ENCODE measurements at places on chromosomes 16 and 17. TPM values are rescaled to one million over a fixed set of nuclear protein-coding genes. Genes with fewer than 3 reads are reported as not detected.

- no peak for DNase-seq
Observed at GRCh38 chr16:86702824-86703588, 124.7 kb downstream of the FOXL1 start.

- DNase-seq: no peak
Observed at GRCh38 chr16:87782033-87782432, 16.2 kb upstream of the KLHDC4 start.

DNA sequence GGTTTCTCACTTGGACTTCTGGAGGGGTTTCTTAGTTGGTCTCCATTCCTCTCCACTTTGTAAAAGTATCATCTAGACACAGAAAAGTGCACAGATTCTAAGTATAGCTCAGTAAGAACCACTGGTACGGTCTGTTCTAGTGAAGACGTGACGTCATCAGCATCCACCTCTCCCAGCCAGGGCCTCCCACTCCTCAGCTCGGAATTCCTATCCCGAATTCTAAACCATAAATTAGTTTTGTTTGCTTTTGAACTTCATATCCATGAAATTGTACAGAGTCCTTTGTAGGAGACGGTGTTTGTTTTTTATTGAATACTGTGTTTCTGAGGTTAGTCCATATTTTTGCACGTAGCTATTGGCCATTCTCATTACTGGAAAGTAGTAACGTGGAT lies 25.5 kb downstream of the FOXK2 start:
- no peak for DNase-seq

DNA sequence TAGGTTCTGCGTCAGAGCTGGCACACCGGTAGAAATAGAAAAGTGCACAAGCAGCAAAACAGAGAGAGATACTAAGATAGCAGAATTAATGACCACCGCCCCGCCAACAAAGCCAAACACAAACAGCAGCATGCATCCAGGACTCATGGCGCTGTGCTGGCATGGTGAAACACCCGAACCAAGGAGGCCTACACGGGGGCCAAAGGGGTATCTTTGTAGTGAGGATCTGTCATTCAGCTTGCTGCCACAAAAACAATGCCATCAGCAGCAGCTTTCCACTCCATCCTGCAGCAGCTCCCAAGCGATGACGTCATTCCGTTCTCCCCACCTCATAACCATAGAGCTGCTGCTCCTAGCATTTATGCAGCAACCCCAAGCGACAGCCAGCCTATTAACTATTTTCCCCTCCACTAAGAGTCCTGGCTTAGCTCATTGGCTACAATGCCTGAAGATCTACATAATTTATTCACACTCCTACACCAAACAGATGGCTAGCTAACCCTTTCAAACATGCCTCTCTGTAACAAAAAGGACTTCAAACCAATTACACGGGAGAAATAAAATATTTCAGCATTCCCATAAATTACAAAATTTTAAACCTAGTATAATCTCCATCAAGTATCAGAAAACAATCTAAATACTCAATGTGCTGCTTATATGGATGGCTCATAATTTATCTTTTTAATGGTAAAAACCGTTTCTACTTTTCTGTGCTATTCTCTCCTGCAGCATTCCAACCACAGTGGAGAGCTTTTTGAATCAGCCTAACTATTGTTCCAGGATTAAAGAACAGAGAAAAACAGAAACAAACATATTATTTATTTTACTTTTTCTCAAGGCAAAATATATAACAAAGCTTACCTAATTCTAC lies 73.9 kb downstream of the SPAG9 start:
- peak; percentile 95 for DNase-seq

GRCh38 chr16:17519101-17519955 lies 48.6 kb upstream of the XYLT1 start:
- no peak for DNase-seq

GRCh38 chr17:56830726-56831368 lies 2.9 kb downstream of the C17orf67 start:
- DNase-seq: no peak

- no peak for DNase-seq
Observed at GRCh38 chr17:43740541-43740940, 18.1 kb downstream of the SOST start.

DNA sequence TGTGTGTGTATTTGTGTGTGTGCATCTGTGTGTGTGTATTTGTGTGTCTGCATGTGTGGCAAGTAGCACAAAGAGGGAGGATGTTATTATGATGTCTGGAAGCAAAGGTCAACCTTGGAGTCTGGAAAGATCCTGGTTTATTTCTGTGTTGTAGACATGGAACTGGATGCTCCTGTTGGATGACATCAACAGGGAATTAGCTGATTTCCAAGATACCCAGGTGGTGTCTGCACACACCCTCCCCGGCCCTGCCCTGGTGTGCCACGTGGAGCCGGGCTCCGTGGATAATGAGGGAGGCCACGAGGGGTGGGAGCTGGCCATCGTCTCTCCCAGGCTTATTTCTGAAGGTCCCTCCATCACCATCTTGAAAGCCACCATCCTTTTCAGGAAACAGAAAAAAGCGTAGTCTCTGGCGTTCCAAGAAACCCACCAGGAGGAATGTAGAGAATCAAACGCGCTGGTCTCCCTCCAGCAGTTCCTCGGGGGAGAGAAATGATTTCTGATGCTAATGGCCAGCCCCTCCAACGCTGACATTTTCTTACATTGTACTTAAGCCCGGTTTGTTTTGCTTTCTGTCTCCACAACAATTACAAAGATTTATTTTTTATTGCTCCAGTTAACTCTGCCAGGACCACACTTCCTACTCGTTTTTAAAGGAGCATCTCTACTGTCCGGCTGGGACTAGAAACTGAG lies 93.3 kb downstream of the FOXL1 start:
- no peak for DNase-seq

GRCh38 chr17:76502341-76503211 lies 1.4 kb upstream of the RHBDF2 start:
- DNase-seq: no peak

DNA sequence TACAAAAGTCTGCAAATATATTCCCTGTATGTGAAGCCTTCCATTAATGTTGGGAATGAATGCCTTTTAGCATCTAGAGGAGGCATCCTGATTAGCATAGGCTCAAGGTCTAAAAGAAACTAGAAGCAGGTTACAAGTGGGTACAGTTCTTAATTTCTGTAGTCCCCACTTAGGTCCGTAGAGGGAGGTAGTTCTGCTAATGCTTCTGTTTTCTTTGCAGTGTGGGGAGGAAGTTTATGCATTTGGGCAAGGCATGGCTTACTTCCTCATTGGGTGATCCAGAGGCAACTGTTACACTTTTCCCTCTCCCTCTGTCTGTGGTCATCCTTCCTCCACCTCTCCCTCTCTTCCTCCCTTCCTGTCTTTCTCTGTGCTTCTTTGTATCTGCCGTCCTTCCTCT lies 108.4 kb upstream of the ZKSCAN2 start:
- DNase-seq: no peak

- DNase-seq: no peak
Observed at GRCh38 chr17:12348476-12348875, 317.2 kb upstream of the MYOCD start.

GRCh38 chr16:81486540-81487061 lies 42.0 kb downstream of the CMIP start:
- peak; percentile 57 for DNase-seq

DNA sequence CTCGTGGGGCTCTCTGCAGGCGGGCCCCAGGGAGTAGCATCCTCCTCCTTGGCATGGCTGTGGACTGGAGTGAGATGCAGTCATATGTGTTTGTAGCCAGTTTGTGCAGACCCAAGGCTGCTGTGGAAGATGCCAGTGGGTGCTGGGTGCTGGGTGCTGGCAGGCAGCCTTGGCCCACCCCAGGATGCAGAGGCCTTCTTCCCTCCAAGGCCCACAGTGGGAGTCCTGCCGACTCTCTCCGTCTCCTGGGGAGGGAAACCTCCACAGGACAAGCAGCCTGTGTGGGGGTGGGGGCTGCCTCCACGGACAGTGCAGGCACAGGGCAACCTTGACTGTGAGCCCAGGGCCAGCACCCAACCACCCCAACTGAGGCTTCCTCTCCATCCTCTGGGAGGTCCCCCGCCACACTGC lies 13.8 kb upstream of the TMEM92 start:
- no peak for DNase-seq

DNA sequence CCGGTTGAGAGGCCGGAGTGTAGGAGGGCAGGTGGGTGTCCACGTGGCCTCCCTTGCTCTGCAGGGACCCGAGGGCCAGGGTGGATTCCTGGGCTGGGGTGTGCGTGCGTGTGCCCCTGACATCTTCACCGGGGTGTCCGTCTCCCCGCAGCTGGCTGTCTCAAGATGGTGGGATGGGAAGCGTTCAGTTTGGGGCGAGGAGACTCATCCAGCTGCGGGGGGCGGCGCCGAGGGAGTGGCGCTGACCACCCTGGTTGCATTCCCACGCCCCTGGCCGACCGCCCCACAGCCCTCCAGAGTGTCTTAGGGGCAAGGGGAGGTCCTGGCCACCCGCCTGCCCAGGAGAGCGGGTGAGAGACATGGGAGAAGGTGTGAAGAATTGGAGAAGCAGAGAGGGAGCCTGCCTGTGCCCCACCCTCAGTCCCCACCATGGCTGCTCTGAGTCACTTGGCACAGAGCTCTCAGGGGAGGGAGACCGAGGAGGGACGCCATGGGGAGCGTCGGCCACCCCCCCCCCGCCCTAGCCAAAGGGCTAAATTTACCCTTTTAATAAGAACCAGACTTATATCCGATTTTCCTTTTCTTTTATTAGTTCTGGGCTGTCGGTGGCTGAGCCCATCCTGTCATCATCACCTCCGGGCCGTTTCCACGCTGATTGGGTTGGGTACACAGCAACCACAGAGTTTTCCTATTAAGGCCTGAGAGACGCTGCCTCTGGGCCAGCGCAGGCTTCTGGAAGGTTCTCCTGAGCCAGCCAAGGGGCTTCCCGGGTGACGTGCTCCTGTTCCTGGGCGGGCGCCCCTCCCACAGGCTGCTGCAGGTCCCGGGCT lies 22.0 kb downstream of the BAHCC1 start:
- no peak for DNase-seq

DNA sequence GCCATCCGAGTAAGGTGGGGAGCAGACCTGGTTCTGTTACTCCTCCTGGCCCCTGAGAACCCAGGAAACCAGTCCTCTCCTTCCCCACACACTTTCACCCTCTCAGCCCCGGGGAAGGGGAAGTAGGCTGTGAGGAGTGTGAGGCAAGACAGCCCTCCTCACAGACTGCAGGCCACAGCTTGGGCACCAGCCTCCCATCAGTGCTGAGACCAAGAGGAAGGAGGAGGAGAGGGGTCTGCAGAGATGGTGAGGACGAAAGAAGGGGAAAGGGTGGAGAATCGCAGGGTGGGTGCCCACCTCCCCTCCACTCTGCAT lies 7.0 kb downstream of the G6PC3 start:
- DNase-seq: no peak

DNA sequence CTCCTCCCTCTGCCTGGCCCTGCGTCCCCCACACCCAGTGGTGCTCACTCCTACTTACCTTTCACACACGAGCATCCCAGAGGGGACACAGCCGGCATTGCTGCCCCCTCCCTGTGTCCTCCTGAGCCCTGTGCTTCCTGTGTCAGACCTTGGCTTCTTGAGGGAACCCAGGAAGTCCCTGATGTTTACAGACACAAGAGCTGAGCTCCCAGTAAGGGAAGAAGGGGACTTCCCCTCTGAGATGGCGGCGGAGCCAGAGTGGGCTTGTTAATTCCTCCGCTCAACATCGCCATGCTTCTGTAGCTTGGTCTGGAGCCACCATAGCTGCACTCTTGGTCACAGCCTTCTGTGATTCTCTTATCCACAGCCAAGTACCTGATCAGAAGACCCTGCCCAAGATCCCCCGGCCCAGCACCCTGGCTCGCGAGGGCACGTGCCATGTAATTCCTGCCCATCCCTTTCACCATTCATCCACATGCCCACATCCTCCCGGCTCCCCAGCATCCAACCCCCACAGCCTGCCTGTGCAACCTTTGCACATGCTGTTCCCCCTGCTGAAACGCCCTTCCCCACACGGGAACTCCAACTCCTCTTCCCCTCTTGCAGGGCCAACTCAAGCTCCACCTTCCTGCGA lies 127.4 kb upstream of the FOXF1 start:
- no peak for DNase-seq

DNA sequence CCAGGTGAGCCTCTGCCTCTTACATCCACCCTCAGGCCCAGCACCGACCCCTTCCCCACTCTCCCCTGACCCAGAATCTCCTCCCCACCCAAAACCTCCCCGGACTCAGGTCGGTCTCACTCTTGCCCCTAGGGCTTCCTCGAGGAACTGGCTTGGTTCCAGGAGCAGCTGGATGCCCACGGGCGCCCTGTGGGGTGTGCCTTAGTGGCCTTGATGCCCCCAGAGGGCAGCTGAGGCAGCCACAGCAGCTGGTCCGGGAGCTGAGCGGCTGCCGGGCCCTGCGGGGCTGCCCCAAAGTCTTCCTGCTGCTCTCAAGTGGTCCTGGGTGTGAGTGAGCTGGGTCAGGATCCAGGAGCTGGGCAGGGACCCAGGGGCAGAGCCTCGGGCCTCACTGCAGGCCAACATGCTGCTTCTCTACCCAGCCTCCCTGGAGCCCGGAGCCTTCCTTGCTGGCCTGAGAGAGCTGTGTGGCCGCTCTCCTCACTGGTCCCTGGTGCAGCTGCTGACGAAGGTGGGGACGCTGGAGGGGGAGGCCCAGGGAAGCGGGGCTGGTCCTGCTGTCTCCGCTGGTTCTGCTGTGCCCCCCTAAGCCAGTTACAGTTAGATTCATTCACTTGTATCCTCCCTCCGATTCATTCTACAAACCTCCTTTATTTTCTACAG lies 9.6 kb downstream of the ZNF213 start:
- DNase-seq: no peak

The TACO1 gene
- 15.1 TPM for polyA plus RNA-seq

The CLEC10A gene
- 3.6 TPM for polyA plus RNA-seq

The KLHL36 gene
- 23.8 TPM for polyA plus RNA-seq

The OTOP2 gene
- polyA plus RNA-seq: not detected

The KCNG4 gene
- polyA plus RNA-seq: 0.06 TPM

The TBKBP1 gene
- polyA plus RNA-seq: 23.1 TPM

The GPR179 gene
- polyA plus RNA-seq: 0.46 TPM

The KRTAP9-8 gene
- polyA plus RNA-seq: not detected

Measured in left lung (tissue), 14 donors.